Stimulated activated CD4-positive, alpha-beta T cell treated with anti-CD3 and anti-CD28 coated beads, Interleukin-4, amount 100 ng/mL, for 4 hours (primary cell): ENCODE measurements at places on chromosomes 16 and 17.
A peak's percentile ranks its signal among the peaks of the same experiment; 100 is the strongest.

GRCh38 chr17:61862105-61862574 is 1.2 kb downstream of the BRIP1 start:
- no peak for DNase-seq

DNA sequence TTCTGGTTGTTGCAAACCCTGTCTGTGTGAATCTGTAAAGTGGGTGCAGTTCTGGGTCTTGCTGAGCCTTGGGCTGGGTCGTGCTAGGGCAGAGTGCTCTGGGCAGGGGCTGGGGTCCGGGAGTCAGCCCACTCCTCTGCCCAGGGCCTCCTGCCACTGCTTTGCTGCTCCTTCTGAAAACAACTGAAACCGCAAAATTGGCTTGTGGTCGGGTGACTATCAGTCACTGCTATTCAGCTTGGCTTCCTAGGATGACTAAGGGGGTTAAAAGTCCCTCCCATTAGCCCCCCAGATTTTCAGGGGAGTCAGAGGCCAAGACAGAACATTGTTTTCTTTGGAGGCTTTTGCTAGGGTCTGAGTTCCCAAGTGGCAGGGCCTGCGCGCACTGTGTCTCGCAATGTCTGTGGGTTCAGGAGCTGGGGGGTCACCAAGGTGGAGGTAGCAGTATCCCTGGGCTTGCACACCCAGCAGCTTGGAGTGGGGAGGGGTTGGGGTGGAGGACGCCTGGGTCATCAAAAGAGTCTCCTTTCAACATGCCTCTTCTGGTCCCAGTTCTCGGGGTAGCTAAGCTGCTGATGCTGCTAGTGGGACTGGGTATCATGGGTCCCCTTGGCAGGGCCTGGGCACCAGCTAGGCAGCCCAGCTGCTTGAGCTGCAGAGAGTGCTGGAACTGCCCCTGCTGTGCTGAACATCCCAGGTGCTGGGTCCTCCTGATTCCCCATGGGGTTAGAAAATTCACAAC is 13.5 kb upstream of the TBX21 start:
- peak; percentile 80 for DNase-seq

GRCh38 chr16:89548344-89549006 is 12.0 kb upstream of the RPL13 start:
- no peak for DNase-seq

GRCh38 chr16:4338712-4339299 is 12.3 kb downstream of the PAM16 start:
- DNase-seq = no peak

GRCh38 chr17:45371414-45372324 is 54.8 kb upstream of the MAP3K14 start:
- peak; percentile 42 for DNase-seq

DNA sequence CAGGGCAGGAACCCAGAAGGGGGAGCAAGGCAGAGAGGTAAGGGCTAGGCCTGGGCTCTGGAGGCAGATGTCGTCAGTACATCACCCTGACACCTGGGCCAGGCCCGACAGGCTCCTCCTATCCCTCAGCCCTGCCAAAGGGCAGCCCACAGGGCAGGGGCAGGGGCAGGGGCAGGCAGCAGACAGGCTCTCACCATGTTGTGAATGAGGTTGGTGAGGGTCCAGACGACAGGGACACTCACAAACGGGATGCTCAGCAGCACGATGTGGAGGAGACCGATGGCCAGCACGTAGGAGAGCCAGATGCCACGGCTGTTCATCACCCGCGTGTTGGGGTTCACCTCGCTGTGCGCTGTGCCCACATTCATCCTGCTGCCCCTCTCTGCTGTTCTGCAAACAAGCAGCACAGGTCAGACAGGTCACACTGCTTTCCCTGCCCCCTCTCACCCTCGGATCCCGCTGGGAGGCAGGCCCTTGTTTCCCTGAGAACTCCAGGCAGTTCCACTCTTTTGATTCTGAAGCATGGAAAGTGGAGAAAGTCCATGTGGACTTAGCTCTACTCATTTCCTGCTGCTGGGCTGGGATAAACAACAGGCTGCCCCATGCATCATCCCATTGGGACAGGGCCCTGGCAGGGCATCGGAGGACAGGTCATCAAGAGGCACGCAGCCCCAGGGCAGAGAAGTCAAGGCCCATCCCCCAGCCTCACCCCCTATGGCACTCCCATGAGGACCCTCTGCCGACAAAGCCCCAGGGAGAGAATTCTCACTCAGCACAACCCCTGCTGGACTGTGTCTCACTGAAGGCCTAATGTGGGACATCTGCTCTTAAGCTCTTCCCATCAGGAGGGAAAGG is 3.3 kb downstream of the ORMDL3 start:
- no peak for DNase-seq

- no peak for DNase-seq
These were observed 1.2 kb downstream of the NLGN2 start for GRCh38 chr17:7408863-7409262.

GRCh38 chr16:85407-85782 is 7.4 kb downstream of the MPG start:
- no peak for DNase-seq

DNA sequence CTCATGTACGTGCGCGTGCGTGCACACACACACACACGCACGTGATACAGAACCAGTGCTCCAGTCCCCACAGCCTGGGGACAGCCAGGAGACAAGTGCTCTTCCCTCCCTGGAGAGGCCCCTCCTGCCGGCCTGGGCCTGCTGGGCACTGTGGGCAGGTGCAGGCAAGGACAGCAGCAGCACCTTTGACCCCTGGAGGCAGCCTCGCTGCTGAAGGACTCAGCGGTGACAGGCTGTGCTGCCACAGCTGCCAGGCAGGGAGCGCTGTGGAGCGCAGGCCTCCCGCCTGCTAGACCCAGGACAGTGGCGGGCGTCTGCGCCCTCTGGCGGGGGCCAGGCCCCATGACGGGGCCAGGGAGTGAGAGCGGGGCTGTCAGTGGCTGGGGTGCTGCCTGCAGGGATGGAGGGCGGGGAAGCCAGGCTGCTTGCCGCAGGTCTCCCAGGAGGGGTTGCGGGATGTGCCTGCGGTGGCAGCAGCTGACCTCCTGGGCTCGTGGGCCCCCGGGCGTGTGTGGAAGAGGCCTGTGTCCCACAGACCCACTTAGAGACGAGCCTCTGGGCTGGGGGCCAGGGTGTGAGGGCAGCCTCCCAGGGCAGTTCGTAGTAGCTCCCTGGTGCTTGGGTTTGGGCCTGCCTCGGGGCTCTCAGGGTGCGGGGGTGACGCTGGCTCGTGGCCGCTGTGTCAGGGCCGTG is 63.5 kb upstream of the PVALEF start:
- DNase-seq = peak; percentile 82

- DNase-seq = no peak
These were observed 28.7 kb upstream of the SLFN13 start for GRCh38 chr17:35477248-35477647.

GRCh38 chr16:54926166-54926838 is 4.4 kb upstream of the IRX5 start:
- no peak for DNase-seq

DNA sequence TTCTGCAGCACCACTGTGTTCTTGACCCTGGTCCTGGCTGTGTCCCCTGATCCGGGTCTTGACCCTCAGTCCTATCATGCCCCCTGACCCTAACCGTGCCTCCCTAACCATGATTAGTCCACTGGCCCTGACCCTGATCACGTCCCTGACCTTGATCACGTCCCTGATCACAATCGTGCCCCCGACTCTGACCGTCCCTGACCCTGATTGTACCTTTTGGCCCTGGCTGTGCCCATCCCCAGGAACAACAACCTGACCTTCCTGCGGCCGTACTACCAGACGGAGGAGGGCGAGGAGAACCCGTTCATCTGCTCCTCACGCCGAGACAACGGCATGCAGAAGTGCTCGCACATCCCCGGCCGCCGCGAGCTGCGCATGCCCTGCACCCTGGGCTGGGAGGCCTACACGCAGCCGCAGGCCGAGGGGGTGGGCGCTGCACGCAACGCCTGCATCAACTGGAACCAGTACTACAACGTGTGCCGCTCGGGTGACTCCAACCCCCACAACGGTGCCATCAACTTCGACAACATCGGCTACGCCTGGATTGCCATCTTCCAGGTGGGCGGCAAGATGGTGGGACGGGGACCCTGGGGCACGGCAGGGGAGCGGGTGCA is 24.9 kb downstream of the TPSG1 start:
- no peak for DNase-seq

DNA sequence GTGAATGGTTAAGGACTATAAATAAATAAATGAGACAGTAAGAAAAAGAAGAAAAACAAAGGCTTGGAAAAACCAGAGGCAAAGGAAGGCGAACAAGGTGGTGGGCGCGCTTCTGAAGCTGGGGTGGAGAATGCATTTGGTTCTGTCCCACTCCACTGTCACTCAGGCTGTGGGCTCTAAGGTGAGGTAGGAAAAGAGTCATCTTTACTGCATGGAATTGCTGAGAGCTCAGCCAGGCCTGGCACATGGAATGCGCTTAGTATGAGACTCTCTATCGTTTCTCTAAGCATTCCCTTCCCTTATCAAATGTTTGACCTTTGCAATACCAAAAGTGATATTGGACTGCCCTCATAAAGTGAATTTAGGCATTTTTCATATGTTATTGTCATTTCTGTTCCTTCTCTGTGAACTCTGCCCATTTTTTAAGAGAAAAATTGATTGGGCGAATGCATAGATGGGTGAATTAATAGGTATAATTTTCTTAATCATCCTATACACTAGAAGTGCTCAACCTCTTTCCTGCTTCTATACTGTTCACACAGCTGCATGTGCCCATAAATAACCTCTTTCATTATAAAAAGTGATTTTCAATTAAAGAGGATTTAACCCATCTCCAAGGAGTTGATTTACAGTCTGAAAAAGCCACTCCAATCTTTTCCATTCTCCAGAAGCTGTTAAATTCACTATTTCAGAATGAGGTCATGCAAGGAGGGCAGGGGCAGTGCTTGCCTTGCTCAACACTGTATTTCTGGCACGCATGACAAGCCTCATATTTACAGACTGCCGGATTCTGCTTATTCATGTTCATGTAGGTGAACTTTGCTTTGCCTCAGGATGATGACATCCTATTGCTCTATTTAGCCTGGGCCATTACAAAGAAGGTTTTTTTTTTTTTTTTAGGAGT is 87.7 kb downstream of the MYH10 start:
- no peak for DNase-seq

- no peak for DNase-seq
These were observed 2.4 kb downstream of the MYH10 start for GRCh38 chr17:8628172-8628571.

- no peak for DNase-seq
These were observed 5.4 kb upstream of the BBS2 start for GRCh38 chr16:56525236-56525635.

DNA sequence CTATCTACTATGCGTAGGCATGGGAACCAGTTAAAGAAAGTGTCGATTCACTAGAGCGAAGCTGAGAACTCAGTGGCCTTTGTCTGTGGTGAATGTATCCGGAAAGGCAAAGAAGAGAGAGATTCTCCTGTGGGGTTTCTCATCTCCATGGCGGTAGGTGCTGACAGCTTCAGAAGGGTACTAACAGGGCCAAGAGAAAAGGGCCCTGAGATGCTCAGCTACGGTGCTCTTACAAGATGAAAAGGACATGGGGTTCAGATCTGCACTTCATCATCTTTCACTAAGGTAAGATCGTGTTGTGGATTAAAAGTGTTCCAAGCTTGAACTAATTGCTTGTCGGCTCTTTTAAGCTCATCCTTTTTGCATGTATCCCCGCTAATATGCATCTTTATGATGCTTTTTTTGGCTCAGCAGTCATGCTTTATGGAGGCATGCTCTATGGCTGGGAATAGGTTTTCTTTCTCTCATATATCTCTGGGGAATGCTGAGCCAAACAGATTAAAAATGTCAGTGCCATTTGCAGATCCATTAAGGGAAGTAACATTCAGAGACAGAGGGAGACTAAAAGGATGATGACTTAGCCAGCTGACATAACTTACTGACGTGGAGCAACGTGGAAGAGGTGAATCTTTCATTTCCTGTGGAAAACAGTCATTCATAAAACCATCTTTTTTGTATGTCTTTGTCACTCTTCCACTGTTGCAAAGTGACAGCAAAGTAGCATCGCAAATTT is 29.9 kb downstream of the KCNJ16 start:
- DNase-seq = no peak

DNA sequence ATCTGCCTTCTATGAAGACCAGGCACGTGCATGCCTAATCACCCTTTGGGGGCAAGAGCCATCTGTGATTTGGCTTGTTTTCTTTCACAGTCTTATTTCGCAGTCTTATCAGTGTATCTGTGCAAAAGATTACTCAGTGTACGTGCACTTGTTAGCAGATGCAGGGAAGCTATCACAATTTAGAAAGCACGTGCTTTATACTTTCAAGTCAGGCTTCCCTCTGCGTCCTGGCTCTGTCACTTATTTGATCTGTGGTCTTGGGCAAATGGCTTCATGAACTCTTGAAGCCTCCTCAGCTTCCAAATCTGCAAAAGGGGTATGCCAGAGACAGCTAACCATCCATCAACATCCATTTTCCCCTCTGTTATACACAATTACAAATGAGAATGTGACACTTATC is 246.4 kb downstream of the XYLT1 start:
- no peak for DNase-seq

- no peak for DNase-seq
These were observed 88.2 kb downstream of the CHD9 start for GRCh38 chr16:53142823-53143568.

GRCh38 chr17:8060274-8060673 is 21.4 kb downstream of the ALOX15B start:
- peak; percentile 31 for DNase-seq

DNA sequence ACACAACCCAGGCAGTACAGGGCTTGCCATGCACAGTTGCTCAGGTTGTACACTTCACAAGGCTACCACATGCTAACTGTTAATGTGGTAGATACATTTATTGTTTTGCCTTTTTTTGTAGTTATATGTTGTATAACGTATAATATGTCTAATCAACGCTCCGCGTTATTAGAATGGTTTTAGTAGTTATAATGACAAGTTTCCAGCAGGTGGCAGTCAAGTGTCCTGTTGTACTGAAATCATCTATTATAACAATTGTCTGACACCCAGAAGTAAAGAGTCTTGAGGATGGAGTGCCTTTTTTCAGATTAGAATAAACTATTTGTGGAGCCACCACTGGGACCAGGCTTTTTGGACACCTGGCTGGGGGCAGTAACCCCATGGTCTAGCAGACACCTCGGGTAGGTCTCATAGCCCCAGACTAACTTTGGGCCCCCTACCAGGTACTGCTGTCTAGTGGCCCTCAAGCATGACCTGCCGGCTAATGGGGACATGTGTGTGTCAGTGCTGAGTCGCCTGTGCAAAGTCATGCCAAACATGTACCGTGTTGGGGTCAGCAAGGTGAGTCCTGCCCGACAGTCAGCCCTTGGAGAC is 32.8 kb downstream of the MYO15A start:
- no peak for DNase-seq

- DNase-seq = no peak
These were observed 5.2 kb upstream of the BEAN1 start for GRCh38 chr16:66421891-66422290.

DNA sequence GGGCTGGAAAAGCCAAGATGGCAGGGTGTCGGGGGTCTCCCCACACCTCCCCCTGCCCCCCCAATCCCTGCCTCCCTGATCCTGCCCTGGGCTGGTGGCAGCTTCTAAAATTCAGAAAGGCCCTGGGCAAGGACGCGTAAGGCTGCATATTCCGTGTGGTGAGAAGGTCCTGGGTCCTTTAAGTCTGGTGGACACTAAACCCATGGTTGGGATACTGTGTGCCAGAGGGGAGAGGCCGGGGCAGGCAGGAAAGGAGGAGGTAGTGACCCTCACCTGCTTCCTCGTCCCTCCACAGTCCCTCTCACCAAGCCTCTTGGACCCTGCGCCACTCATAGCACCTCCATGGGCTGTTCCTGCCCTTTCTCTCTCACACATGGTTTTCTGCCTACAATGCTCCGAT is 28.8 kb downstream of the PRKAR1A start:
- DNase-seq = no peak

- DNase-seq = no peak
These were observed 64.5 kb upstream of the SHISA6 start for GRCh38 chr17:11176549-11176948.

GRCh38 chr17:68850749-68851510 is 104.3 kb downstream of the ABCA8 start:
- DNase-seq = no peak
